ENCODE measurements at places on chromosomes 7 and 10.
A peak's percentile ranks its signal among the peaks of the same experiment; 100 is the strongest.

DNA sequence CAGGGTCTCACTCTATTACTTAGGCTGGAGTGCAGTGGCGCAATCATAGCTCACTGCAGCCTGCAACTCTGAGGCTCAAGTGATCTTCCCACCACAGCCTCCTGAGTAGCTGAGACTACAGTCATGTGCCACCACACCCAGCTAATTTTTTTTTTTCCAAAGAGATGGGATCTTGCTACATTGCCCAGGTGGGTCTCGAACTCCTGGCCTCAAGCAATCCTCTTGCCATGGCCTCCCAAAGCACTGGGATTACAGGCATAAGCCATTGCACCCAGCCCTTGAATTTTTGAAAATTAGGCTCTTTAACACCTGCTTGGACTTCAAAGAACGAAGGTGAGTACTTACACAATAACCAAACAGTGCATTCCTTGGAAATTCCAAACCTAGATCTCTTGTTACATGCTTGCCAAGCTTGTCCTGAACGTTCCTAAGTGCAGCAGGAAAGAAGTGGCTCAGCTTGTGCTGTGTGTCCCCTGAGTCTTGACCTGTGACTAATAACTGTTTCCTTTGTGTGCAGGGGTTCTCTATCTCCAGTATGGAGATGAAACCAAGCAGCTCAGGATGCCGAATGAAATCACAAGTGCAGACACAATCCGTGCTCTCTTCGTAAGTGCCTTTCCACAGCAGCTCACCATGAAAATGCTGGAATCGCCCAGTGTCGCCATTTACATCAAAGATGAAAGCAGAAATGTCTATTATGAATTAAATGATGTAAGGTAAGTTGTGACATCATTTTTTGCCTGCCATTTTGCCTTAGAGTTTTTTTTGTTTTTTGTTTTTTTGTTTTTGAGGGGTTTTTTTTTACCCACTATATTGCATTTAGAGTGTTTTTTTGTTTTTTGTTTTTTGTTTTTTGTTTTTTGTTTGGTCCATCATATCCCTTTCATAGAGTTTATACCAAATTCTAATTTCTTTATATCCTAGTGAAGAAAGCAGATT, 223.8 kb downstream of the KIAA1217 start:
- H3K27me3 ChIP-seq = no peaks in the 10 kb centered on the region
- H3K36me3 ChIP-seq = no peaks in the 10 kb centered on the region
- DNase-seq = peak; percentile 53
- H3K4me1 ChIP-seq = no peaks in the 10 kb centered on the region

- DNase-seq = no peak
- no peaks in the 10 kb centered on the region for H3K4me1 ChIP-seq
- no peaks in the 10 kb centered on the region for H3K27me3 ChIP-seq
- H3K4me3 ChIP-seq = no peak overlapping the region
- peaks cover 1% of the 10 kb centered on the region for H3K36me3 ChIP-seq
Measured at GRCh38 chr10:7813481-7813880, 4.8 kb upstream of the TAF3 start.

DNA sequence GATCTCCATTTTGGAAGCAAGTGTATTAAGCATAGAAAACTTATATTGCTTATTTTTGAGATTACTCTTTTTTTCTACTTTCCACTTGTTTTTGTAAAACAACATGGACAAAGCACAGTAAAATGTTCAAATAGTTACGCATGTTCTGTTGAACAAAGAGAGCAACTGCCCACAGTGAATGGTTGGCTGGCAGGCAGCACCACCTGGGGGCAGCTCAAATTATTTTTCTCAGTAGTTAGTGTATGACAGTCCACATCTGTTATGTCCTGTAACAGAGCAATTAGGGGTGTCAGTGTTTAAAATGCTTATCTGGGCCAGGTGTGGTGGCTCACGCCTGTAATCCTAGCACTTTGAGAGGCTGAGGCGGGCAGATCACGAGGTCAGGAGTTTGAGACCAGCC, 46.1 kb upstream of the CACUL1 start:
- peak; percentile 34 for DNase-seq
- H3K27ac ChIP-seq = no peak overlapping the region
- no peak overlapping the region for H3K4me3 ChIP-seq
- H3K36me3 ChIP-seq = no peaks in the 10 kb centered on the region
- no peaks in the 10 kb centered on the region for H3K4me1 ChIP-seq

DNA sequence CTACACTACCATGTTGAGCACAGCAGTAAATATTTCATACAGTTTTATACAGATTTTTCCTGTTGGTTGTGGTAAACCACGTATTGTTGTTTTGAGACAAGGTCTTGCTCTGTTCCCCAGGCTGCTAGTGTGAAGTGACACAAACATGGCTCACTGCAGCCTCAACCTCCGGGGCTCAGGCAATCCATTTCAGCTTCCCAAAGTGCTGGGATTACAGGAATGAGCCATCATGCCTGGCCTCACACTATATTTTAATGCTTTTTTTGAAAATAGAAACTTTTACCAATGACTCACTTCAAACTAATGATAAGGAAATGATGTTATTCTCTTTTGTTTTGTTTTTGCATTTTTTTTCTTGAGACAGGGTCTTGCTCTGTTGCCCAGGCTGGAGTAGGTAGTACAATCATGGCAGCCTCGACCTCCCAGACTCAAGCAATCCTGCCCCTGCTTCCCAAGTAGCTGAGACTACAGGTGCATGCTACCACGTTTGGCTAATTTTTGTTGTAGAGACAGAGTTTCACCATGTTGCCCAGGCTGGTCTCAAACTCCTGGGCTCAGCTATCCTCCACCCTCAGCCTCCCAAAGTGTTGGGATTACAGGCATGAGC, 210.6 kb downstream of the TPST1 start:
- H3K27ac ChIP-seq = no peak overlapping the region
- H3K36me3 ChIP-seq = no peaks in the 10 kb centered on the region
- H3K27me3 ChIP-seq = no peaks in the 10 kb centered on the region
- H3K4me1 ChIP-seq = no peaks in the 10 kb centered on the region

DNA sequence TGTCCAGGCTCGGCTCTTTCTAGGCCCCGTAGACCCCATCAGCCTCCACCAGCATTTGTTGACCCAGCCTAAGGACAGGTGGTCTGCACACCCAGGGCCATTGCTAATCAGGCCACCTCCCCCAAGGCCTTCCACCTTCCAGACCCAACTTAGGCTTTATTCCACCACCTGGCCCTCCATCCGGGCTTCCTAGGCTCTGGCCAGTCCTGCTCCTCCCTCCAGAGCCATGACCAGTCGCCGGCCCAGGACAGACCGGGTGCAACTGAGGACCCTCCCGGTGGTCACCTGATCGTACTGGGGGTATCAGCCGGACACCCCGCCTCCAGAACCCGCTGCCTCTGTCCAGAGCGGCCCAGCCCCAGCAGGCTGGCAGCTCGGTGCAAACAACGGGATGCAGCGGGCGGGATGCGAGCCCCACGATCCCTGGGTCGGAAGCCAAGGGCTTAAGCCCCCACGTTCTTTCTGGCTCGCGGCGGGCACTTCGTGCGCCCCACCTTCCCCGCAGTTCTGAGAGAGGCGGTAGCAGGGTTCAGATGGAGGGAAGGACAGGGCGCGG, 545 bp downstream of the NACAD start:
- H3K36me3 ChIP-seq = no peaks in the 10 kb centered on the region
- H3K4me3 ChIP-seq = no peak overlapping the region
- no peak overlapping the region for H3K27ac ChIP-seq
- H3K4me1 ChIP-seq = peaks cover 13% of the 10 kb centered on the region
- no peaks in the 10 kb centered on the region for H3K27me3 ChIP-seq
- DNase-seq = peak; percentile 29

DNA sequence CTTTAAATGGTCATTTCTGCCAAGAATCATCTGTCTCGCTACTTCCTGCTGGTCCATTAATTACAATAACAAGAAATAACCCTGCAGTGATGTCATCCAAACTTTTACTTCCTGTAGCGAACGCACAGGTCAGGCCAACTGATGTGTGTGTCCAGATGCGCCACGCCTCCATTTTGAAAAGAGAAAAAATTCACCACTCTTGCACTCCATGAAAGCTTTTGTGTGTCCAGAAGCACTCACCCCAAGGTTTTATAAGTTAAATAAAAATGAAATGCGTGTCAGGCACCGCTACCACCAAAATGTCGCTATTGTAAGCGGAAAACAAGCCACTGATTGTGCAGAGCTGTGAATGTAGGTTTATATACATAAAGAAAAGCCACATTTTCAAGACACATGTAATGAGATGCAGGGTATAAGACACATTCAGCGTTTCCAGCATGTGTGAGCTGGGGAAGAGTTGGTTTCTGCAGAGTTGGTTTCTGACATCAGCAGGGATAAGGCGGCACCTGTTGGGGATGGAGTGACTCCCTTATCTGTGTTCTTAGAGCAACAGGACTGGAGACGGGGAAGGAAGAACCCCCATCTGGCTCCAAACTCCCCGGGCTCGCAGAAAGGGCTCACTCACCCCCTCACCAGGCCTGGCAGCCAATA, 83.3 kb downstream of the CTBP2 start:
- H3K27me3 ChIP-seq = no peaks in the 10 kb centered on the region
- H3K27ac ChIP-seq = peak overlapping the region; percentile 36
- H3K36me3 ChIP-seq = peaks cover 10% of the 10 kb centered on the region
- H3K4me1 ChIP-seq = peaks cover 10% of the 10 kb centered on the region
- no peak overlapping the region for H3K4me3 ChIP-seq
